Stimulated activated CD4-positive, alpha-beta T cell treated with anti-CD3 and anti-CD28 coated beads, TNF-alpha, amount 100 ng/mL, for 4 hours (primary cell): ENCODE measurements at places on chromosomes 12 and 14.

GRCh38 chr12:31226639-31227038 lies 99.3 kb downstream of the SINHCAF start:
- no peak for DNase-seq

DNA sequence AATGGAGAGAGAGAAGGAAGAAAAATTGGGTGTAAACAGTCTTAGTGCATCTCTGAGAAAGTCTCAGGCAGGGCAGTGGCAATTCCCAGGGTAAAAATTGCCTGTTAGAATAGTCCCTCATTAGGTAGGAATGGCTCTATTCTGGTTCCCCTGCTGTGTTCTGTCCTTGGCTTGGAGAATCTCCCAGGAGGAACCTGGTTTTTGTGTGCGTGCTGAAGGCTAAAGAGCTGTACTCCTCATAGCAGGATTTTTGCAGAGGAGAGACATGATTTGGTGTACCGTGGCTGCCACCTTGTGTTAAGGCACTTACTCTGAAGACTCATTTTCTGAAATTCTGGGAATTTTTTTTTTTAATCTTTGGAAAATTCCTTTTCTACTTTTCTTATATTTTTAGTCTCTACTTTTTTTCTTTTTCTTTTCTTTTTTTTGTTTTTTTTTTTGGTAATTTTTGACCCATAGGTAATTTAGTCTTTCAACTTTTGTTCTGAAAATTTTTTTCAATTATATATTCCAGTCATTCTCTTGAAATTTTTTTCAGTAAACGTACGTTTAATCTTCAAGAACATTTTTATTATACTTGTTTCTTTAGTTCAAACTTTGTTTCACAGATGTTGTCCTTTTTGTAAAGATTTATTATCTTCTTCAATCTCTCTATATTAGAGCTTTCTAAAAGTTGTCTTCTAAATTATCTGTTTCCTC lies 63.8 kb downstream of the FBXO33 start:
- DNase-seq: no peak

DNA sequence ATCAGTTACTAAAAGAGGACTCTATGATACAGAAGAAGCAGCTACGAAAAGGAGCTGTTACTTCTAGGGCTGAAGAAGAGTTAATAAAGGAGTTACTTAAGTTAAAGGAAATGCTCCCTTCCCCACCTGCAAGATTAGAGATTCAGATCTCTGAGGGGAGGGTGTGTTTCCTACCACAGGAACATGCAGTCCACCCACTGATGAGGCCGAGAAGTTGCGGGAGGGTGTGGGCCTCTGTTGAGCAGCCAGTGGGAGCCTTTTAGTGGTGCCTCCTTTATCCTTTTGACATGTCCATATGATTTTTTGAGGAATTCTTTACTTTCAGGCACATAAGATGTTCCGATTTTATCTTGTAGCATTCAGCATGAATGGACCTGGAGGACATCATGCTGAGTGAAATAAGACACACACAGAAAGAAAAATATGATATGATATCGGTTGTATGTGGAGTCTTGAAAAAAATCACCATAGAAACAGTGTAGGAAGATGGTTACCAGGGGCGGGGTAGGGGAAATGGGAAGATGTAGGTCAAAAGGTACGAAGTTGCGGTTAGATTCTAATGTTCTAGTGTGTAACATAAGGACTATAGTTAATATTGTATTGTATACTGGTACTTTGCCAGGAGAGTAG lies 4.4 kb upstream of the M6PR start:
- DNase-seq: no peak

GRCh38 chr12:8123124-8123912 lies at the start of gene CLEC4A:
Gene CLEC4A, plus strand, starts transcription at chr12:8123617. Its CDS starts 262 bp downstream, at chr12:8123879.
- DNase-seq: no peak

DNA sequence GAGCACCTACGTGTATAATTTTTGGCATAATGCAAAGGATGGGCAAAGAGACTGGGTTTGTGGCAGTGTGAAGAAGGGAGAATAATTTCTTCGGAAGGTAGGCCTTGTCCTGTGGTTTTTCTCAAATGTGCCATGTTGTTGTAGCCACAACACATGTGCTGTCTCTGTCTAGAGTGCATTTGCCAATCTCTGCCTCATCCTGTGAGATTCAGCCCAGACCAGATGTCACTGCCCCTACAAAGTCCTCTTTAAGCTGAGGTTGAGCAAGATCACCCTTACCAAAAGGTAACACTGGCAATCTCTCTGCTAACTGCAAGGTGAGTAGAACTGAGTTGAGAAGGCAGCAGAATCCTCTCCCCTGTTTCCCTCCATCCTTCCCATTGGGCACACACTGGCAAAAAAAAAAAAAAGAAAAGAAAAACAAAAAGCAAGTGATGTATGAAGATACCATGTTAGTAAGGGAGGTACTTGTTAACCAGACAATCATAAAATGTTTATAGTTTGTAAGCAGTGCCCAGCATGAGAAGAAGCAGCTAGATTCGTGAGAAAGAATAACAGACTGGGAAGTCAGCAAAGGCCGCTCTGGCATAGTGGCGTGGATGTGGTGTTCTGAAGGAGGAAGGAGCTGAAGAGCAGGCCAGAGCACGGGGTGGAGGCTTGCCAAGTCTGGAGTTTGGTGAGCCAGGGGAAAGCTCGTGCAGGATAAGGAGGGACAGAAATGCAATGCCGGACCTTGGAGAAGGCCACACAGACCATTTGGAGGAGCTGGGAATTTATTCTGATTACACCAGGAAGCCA lies 18.9 kb downstream of the DYRK2 start:
- no peak for DNase-seq

- no peak for DNase-seq
These were observed 58.0 kb downstream of the MIS18BP1 start for GRCh38 chr14:45194964-45195363.

GRCh38 chr12:11895421-11896078 lies 175.2 kb upstream of the BCL2L14 start:
- DNase-seq: no peak

GRCh38 chr12:67807814-67808213 lies 159.3 kb downstream of the DYRK2 start:
- no peak for DNase-seq

GRCh38 chr14:26319139-26319864 lies 278.5 kb downstream of the NOVA1 start:
- DNase-seq: no peak
